ENCODE measurements at places on chromosomes 1 and 21. TPM values are rescaled to one million over a fixed set of nuclear protein-coding genes. Genes with fewer than 3 reads are reported as not detected.

DNA sequence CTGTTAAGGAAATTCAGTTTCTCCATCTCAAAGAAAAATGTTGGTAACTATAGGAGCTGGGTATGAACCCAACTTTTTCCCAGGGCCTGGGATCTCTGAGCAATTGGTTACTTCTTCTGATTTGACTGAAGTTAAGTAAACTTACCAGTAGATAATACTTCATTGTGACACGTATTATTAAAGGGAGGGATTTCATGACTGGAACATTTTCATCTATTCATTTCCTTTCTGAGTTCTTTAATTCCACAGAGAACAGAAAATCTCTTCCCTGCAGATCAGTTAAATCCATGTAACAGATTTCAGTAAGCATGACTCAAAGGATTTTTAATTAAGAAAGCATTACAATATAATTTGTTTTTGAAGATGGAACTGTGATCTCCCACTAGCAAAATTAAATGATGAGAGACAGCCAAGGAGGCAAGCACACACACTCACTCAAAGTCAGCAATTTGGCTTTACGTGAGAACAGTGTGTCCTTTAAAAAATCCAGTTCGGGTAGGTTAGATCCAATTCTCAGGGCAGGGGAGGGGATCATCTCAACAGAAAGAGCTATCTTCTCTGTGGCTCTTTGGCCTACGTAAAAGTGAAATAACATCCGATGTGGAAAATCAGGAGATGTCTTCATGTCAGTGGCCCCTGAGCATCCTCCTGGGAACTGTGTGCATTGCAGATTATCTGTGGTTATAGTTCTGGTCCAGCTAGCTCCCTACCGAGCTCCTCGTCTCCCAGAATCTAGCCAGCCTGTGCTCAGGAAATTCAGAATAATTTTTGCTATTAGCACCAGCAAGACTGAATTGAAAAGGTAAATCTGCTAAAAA, 10.8 kb upstream of the MYOC start:
- DNase-seq, result no peak

DNA sequence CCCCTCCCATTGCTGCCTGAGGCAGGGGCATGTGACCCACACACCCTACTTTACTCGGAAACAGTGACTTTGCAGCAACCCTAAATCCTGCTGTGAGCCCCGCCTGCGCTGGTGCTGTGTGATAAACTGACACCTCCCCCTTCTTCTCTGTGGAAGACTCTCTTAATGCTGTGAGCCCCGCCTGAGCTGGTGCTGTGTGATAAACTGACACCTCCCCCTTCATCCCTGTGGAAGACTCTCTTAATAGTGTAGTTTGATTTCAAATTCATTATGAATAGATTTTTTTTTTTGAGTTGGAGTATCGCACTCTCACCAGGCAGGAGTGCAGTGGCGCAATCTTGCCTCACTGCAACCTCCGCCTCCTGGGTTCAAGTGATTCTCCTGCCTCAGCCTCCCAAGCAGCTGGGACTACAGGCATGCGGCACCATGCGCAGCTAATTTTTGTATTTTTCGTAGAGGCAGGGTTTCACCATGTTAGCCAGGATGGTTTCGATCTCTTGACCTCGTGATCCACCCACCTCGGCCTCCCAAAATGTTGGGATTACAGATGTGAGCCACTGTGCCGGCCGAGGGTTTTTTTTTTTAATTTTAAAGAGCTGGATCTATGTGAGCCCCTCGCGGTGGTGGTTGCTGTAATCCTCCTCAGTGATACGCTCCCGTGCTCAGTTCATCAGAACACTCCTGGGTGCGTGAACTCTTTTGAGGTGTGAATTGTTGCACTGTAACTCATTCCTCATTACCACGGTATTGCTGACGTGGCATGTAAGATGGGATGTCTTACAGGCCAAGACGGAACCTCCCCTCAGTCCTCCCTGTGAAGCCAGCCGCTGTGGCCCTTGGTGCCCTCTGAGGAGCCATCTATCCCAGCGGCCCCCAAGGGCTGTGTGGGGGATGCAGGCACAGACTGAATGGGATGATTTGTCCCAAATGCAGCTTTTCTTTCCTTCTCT, 60.3 kb downstream of the GALNT2 start:
- DNase-seq, result no peak

GRCh38 chr1:1780598-1781525, 2.6 kb upstream of the NADK start:
- DNase-seq, result no peak

DNA sequence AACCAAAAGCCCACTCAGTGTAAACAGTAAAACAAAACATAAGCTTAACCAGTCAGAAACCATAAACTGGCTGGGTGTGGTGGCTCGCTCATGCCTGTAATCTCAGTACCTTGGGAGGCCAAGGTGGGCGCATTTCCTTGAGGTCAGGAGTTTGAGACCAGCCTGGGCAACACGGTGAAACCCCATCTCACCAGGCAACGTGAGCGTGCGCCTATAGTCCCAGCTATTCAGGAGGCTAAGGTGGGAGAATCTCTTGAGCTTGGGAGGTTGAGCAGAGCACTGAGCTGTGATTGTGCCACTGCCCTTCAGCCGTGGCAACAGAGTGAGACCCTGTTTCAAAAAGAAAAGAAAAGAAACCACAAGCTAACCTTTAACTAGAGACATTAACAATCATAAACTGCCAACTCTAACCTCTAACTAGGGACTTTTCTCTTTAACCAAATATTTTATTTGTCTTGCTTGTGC, 13.1 kb upstream of the PRRC2C start:
- no peak for DNase-seq

GRCh38 chr1:219433001-219433400, 179.9 kb downstream of the ZC3H11B start:
- DNase-seq, result no peak

- peak; percentile 66 for DNase-seq
These were observed 37.4 kb downstream of the RASSF5 start for GRCh38 chr1:206544562-206545257.

DNA sequence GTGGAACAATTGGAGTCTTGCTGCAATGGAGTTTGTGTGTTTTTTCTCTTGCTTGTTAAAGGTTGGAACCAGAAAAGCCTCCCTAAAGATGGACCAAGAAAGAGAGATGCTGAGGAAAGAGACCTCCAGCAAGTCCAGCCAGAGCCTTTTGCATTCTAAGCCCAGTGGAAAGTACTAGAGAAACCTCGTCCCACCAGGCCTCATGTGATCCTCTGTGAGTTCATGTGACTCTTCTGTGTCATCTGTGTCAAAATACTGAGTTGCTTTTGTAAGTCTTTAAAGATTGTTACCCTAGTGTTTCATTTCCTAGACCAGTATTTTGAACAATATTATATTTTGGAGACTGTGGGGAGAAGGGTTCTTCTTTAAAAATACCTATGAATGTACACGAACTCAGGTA, 12.5 kb upstream of the EFHD2 start:
- DNase-seq, result no peak

DNA sequence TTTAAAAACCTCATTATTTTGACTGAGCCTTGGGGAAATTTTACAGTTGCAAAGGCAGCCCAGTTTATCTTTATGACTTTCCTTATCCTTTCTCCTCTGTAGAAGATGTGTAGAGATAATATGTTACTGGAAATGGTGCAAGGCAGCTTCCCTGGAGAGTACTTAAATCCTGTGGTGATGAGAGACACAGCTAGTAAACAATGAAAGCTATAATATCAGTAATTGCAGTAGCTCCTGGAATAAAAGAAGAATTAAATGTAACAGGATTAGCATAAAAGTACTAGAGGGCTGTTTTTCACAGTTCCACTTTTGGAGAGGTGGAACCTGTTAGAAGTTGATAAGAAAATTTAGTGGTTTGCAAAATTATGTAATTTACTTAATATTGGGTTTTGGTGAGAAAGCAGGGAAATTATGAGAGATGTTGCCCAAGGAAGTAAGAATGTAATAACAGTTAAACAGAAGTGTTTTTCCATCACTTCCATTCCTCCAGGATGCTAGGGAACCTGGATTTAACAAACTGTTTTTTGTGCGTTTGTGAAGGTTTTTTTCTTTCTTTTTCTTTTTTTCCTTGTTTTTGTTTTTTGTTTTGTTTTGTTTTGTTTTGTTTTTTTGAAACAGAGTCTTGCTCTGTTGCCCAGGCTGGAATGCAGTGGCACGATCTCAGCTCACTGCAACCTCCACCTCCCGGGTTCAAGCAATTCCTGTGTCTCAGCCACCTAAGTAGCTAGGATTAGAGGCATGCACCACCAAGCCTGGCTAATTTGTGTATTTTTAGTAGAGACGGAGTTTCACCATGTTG, 15.7 kb upstream of the EDEM3 start:
- no peak for DNase-seq

DNA sequence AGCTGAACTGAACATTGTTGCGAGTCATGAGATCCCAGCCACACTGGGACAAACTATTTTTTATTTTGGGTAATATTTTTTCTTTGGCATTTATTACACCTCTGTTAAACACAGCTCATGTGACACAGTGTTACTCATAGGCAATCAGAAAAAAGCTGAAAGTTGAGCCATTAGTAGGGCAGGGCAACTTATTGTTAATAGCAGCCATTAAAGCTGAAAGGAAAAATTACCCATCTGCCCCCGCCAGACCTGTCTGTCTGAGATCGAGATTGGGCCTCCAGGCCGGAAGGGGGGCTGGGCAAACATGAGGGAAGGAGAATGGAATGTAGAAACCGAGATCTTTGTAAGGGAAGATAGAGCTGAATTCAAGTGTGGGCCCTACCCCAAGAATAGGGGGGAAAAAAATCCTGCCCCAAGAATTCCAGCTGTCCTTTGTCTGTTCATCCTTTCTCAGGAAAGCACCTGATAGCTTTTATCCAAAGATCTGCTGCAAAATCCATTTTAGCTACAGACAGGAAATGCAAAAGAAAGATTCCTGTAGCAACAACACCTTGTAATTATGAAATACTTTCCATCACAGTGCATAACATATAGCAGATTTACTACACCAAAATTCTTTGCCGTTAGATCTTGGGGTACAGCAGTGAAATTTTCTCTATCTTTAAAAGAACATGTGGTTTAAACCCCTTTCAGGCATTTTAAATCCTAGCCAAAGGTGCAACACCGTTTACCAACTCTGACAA, 212.8 kb downstream of the PBX1 start:
- peak; percentile 64 for DNase-seq

DNA sequence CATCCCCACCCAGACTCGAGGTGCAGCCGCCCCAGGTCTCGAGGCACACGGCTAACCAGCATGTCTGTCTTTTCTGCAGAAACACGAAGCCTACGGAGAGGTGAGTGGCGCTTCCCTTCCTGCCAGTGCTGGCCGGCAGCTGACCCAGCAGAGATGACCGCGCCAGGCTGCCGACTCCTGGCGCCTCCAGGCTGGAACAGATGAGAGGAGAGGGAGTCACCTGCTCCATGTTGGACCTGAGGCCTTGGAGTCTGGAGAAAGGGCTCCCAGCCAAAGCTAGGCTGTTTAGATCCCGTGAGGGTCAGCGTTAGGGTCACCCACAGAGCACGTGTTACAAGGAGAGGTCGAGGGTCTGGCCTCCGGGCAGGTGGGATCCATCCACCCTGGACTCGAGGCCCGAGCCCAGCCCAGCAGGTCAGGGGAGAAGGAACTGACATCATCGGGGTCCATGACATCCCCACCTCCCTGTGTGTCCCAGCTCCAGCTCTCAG, 14.9 kb downstream of the COL6A2 start:
- DNase-seq, result no peak

Gene KAZN
- polyA plus RNA-seq, result 35.2 TPM

Gene LCE1D
- not detected for polyA plus RNA-seq

Gene GJA9
- polyA plus RNA-seq, result 0.76 TPM

Gene LRRIQ3
- 5.7 TPM for polyA plus RNA-seq

Measured in left kidney (tissue), 8 donors.